Stimulated activated CD8-positive, alpha-beta memory T cell treated with anti-CD3 and anti-CD28 coated beads, Interleukin-2, amount 100 ng/mL, for 48 hours (primary cell): ENCODE measurements at places on chromosomes 2 and 18.

DNA sequence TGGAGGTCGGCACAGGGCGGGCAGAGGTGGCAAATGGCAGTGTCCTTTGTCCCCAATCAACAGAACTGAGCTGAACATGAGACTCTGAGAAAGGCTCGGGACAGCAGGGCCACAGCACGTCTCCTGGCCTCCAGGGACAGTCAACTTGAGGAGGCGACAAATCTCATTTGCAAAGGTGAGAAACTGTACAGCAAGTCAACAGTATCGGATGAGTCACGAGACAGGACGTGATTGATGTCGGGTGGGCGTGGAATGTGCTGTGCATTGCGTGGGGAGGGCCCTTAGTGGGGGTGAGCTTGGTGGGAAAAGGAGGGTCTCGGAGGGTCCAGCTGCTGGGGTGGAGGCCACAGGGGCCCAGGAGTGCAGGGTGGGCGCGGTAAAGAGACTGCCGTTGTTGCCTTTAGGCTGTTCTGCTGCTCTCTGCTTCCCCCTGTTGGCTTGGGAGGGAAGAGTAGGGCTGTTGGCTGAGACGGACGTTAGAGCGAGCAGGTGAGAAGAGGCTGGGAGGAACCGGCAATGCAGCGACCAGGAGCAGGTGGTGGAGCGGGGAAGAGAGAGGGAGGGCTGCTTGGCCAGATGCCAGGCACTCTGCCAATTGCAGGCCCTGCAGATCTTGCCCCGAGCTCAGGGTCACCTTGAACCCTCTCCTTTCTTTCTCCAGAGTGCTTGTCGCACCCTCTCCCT, 164.3 kb downstream of the BCL2 start:
- peak; percentile 41 for DNase-seq

GRCh38 chr2:24123922-24124580, 782 bp downstream of the FAM228B start:
- DNase-seq, result no peak

GRCh38 chr2:2660789-2661355, 329.8 kb upstream of the MYT1L start:
- no peak for DNase-seq

DNA sequence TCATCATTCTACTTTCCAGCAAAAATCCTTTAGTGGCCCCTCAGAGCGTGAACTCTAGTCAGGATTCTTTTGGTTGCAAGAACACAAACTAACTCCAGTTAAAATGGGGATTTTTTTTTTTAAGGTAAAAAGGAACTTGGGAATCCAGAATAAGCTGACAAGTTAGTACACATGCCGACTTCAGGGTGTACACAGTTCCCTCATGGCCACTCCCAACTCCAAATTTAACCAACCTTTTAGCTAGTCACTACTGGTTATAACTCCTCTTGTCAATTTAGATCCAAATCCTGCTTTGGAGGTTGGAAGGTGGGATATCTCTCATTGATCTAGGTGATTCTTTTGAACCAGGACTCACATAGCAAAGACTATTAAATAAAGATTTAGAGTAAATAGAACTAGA, 5.0 kb upstream of the PGAP1 start:
- DNase-seq, result no peak

DNA sequence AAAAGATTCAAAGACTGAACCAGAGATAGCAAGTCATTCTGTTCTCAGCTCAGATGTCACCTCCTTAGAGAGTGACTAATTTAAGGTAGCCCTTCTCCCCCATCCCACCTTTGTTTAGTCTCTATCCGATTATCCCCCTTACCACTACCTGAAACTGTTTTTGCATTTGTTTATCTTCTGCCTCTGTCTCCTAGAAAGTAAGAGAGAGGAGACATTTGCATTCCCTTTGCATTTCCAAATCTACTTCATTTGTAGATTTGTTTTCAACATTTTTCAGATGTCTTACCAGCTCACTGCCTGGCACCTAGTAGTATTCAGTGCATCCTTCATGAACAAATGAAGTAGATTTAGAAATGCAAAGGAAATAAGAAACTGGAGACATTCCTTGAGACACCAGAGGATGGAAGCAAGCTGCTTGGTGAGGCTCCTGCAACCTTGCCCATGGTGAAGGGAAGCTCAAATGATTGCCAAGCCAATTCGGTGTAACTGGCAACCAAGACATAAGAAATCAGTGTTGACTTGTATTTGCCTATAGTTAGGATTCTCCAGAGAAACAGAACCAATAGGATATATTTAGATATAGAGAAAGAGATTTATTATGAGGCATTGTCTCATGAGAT, 385.7 kb downstream of the STK39 start:
- no peak for DNase-seq

- DNase-seq, result no peak
Observed at GRCh38 chr2:173056705-173057364, 18.8 kb upstream of the MAP3K20 start.

GRCh38 chr2:111042772-111043771, 77.6 kb upstream of the BCL2L11 start:
- DNase-seq, result no peak
